ENCODE measurements at places on chromosomes 4 and X.
A peak's percentile ranks its signal among the peaks of the same experiment; 100 is the strongest.

DNA sequence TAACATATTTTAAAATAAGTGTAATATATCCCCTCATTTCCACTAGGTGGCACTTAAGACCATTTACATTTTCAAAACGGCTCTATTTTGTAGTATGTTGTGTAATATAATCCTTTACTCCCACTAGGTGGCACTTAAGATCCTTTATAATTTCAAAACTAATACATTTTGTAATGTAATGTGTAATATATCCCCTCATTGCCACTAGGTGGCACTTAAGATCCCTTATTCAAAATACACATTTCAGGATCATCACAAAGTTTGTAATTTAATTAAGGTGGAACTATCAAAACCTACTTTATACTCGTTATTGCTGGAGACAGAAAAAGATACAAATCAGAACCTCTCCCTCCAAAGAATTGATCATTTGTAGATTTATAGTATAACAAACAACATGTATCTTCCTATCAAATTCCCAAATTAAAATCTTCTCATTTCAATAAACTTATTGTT lies 132.5 kb downstream of the ARHGAP6 start:
- peak; percentile 85 for DNase-seq

DNA sequence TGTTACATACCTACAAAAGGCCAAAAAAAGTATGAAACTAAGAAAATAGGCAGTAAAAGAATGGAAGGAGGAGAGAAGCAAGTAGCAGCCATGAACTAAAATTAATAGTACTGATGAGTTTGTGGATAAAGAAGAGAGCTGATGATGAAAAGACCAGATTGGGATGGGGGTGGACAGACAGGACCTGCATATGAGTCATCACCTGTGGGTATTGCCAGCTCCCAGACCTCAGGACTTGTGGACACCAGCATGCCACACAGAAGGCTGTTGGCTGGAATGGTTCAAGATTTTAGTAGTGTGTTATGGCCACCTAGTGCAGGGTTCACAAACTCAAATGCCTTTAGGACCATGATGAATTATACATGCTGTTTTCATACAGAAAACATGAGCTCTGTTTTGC lies 58.9 kb downstream of the ARX start:
- DNase-seq, result peak; percentile 1

DNA sequence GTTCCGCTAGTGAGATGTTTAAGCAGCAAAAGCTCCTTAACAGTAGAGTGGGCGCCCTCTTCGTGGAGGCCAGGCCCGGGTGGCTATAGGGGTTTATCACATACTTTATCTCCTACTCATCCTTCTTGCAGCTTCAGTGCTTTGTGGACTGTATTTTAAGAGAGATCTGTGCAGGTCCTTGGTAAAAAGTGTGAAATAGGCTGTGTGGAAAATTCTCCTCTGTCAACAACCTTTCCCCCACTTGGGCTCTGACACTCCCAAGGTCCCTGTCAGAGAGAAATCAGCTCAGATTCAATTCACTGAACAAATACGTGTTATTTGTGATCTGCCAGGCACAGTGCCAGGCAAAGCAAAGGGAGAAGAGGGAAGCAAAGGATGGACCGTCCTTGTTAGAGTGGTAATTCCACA lies 214.3 kb upstream of the PPARGC1A start:
- DNase-seq, result peak; percentile 32

- DNase-seq, result peak; percentile 93
These were observed 215.6 kb upstream of the GYPA start for GRCh38 chr4:144355811-144356757.

DNA sequence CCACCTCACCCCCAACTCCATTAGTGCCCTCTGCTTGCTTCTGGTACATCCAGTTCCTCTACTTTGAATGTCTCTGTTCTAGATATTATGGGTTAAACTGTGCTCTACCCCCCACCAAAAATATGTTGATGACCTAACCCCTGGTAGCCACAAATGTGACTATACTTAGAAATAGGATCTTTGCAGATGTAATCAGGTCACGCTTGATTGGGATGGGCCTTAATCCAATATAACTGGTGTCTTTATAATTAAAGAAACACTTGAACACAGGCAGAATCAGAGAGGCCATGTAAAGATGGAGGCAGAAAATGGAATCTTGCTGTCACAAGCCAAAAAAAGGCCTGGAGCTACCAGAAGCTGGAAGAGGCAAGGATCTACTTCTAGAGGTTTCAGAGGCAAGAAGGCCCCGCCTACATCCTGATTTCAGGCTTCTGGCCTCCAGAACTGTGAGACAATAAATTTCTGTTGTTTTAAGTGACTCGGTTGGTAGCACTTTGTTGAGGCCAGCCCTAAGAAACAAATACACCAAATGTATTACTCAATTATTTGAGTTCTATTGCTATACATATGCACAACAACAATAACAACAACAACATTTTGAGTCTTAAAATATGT lies 220.0 kb downstream of the PPP3CA start:
- DNase-seq, result no peak

DNA sequence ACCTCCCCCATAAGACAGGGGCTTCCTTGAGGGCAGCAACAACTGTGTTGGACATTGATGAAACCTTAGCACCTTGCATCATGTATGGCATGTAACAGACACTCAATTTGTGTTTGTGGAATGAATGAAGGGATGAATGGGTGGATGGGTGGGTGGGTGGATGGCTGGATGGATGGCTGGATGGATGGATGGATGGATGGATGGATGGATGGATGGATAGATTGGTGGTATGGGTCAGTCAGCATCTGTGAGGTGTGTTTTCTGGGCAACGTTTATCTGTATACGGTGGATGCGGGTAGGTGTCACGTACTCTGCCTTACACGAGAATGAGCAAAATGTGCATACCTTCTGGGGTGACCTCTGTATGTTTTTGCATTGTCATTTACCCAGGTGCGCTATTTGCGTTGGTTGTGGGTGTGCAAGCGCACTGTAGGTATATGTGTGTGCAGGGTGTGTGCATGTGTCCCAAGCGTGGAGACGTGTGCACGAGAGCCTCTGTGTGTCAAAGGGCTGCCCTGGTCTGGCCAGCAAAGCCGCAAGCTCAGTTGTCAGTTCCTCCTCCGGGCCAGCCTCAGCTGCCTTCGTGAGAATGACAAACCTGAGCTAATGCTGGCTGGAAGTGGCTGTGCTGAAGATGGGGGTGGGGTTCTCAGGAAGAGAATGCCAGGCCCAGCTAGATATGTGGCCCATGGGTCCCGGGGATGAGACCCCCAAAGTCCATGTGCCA lies 26.5 kb downstream of the ELF4 start:
- no peak for DNase-seq

DNA sequence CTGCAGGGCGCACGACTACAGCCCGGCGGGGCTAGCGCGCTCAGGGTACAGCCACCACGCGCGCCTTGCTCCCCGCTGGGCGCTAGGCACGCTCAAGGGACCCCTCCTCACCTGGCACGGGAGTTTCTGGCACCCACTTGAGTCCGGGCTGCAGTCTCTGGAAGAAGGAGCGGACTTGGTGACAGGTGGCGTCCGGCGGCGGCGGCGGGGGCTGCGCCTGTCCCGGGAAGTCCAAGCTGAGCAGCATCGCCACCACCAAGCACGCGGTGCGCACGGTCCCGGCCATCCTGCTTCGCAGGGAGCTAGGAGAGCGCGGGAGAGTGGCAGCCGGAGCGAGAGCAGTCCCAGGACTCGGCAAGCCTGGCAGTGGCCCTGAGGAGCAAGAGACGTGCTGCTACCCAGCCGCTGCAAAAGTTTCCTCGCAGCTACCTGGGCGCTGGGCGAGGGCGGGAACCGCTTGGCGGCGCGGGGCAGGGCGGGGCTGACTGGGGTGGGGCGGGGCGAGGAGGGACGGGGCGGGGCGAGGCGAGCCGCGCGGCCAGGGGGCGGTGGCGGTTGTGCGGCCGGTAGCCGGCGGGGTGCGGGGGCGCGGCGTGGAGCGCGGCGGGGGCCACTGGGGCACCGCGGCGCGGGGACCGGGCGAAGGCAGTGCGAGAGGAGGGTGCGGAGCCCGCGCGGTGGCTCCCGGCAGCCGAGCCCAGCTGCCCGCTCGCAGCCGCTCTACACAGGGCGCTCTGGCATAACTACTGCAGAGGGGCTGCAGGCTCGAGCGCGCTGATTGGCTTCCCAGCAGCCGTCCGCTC lies at the start of gene GPC3:
Gene GPC3 (minus strand): TSS at position 431 of the 803 bp plus-strand sequence.
- peak; percentile 41 for DNase-seq
